ENCODE measurements at places on chromosomes 5 and 9.

- no peak for DNase-seq
These were observed 9.0 kb upstream of the ADGRD2 start for GRCh38 chr9:124441291-124441690.

DNA sequence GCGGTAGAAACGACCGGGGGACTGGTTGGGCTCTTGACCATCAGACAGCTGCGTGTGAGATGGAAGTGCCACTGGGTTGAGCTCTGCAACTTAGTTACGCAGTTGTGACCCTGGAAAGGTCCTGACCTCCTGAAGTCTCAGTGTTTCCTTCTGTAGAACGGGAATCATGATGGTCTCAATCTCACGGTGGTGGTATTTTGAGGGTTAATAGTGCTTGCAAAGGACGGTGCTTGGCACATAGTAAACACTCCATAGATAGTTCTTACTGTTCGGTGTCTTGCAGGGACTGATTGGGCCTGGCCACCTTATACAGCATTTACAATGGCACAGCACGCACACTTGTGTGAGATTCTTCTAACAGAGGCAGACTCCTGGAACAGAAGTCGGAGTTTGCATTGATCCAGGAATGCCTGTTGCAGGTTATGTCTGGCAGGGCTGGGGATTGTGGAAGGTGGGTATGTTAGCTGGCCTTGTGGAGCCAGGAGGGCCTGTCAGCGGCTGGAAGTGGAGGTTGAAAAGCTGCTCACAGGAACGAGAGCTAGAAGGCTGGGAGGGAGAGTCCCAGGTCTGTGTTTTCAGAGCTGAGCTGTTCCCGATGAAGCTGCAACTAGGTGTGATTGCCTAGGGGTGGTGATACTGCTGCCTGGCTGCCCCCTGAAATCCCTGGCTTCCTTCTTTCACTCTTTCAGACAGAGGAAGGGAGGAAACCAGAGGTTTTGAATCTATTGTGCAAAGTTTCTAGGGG is 962 bp upstream of the TXN start:
- peak; percentile 15 for DNase-seq

DNA sequence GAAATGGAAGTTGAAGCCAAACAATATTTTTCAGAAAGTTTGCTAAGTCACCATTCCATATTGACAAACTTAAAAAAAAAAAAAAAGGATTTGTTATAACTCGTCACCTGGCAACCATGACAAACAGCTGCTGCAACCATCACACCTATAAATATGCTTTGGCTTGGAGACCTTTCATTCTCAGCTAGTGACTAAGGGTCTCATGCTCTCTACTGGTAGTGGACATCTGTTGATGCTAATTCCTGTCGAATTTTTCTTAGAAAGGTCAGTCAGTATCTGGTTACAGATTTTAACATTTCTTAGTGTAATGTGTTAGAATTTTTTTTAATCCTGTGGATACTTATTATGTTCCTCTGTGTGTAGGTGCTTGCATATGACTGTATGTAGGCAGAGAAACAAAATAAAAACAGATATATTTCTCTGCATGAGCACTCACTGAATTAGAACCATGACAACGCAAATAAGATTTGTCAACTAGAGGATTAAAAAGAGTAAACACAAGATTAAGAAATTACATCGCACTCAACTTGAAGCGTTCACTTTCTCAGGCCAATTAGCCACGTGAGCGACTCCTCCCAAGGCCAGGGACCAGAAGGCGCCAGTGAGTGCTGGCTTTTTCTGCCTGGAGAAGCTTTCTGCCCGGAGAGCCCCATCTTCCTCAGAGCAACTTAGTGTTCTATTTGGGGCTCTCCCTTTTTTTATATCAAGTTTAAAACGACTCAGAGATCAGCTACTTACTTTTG is 27.0 kb upstream of the ZNF622 start:
- DNase-seq: peak; percentile 40

GRCh38 chr9:115649991-115650472 is 503.6 kb upstream of the PAPPA start:
- DNase-seq: peak; percentile 96

GRCh38 chr9:129619787-129620668 is 873 bp downstream of the C9orf50 start:
- DNase-seq: peak; percentile 51

GRCh38 chr5:59615272-59615671 is 278.3 kb downstream of the PDE4D start:
- peak; percentile 51 for DNase-seq

DNA sequence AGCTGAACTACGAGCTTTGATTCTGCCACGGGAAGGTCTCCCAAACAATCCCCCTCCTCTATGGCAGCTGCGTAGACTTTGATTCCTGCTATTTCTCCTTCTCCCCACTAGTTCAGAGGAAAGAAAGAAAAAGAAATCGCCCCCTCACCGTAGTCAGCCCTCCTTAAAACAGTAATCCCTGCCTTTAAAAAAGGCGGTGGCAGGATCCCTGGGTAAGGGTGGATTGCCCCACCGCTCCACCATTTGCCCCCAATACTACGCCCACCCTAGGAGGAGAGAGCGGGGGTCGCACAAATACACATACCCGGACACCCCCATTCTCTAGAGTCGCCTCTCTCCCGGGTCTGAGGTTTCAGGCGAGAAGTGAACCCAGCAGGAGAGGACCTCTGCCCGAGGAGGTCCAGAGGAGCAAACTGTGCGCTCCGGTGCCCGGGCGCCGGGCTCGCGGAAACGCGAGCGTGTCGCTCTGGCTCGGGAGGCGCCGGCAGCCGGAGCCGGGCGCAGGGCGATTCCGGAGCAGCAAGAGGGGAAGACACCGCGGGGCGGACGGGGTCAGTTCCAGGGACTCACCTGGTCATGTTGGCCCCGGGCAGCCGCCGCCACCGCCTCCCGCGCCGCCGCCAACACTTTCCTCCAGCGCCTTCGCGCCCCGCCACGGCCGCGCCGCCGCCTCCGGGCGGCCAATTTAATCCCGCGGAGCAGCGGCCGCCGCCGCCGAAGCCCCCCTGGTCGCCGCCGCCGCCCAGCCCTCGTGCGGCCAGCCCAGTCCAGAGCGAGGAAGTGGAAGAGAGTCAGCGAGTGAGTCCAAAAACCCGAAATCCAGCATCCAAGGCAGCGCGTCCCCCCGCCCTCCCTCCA is 1057.7 kb upstream of the DMAC1 start:
- no peak for DNase-seq

- no peak for DNase-seq
These were observed 49.3 kb downstream of the RASGEF1C start for GRCh38 chr5:180159756-180160155.

DNA sequence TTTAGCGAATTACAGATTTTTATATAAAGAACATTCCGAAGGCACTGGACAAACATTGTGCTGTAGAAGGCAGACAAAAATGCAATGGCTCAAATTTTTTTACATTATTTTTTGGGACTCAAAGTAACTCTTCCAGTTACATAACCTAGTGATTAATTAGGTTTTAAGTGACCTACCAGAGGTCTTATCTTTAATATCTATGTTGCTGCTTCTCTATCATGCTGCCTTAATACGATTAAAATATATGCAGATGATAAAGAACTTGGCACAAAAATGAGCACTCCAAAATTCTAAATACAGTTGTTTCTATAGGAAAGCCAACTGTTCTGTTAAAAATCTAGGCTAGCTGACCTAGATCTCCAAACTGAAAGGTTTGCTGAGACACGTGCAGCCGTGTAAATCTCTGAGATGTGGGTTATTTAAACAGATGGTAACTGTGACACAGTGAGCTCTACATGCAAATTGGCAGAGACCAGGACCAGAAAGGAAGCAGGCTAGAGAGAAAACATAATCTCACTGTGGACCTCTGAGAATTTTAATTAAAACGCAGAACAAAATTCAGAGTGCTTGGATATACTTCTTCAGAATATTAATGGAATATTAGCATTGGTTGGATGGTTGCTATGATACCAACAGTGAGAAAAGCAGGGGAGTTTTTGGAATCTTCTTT is 56.2 kb downstream of the CAMK4 start:
- no peak for DNase-seq

DNA sequence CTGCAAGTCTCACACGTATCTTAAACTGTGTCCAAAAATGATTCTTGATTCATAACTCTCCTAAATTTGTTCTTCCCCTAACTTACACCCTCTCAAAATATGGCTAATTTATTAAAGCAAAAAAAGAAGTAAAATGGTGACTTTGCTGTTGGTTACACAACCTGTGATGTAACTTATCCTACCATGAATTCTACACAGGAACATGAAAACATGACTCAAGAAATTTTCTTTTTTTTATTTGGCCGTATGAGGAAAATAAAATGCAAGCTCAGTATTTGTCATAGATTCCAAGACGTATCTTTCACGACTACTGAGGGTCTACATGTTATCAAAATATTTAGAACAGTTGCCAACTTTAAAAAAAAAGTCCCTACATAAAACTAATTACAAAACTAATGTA is 9.2 kb downstream of the LIFR start:
- no peak for DNase-seq

DNA sequence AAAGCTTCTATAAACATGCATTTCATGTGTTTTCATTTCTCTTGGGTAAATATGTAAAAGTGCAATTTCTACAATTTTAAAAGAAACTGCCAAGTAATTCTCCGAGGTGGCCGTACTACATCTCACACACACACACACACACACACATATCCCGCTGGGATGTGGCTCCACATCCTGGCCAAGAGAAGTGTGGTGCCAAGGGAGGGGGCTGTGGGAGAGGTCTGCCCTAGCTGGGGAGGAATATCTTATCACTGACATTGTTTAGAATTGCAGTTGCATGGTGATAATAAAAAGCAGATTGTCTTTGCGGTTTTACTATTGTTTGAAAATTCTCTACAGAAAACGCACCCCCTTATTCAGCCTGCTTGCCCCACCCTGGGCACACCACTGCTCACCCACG is 558.4 kb downstream of the BNC2 start:
- DNase-seq: peak; percentile 20

- DNase-seq: peak; percentile 55
These were observed 194.4 kb upstream of the TLE4 start for GRCh38 chr9:79377339-79377855.

DNA sequence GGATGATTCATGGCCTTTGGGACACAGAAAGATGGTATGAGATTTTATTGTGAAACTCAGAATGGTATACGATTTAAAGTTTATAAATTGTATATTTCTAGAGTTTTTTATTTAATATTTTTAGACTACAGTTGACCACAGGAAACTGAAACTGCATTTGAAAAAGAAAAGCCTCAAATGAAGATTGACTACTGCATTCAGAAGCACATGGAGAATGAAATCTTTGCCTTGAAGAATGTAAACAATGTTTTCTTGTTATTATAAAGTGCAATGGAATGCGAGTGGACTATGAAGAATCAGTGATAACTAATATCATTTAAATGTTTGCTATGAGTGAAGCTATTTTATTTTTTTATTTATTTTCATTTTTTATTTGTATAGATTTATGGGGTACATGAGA is 169.1 kb upstream of the CDH18 start:
- no peak for DNase-seq

DNA sequence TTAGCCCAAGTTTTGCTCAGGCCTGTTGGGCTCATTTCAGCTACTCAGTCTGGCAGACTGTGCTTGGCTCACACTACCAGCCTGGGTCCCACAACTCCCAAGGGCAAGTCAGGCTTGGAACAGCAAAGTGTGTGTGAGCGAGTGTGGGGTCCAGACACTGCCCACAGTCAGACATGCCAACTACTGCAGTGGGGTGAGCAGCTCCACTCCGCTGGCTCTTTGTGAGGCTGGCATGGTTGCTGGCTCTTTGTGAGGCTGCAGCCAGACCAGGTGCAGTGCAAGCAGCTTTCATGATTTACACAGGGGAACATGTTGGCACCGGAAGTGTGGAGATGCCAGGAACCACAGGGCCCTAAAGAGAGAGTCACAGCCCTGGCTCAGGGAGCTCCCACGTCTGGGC is 606.7 kb upstream of the FAM174A start:
- no peak for DNase-seq

GRCh38 chr5:90017239-90017638 is 392.3 kb downstream of the CETN3 start:
- DNase-seq: no peak

DNA sequence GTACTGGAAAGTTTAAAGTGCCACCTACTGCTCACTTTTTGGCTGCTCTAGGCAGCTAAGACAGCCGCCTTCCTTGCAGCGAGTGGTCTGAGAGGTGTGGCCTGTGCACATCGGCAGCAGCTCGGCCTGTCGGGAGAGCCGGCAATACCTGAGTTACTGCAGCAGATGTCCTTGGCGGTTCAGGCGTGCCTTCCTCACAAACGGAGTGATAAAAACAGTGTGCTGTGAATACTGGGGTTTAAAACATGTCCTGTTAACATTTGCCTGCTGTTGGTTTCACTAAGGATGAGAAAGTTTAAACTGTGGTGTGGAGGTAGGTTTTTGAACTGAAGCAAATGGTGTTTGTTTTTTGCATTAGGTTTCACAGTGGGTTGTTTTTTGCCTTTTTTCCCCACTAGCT is 12.9 kb downstream of the TRAF2 start:
- no peak for DNase-seq

GRCh38 chr9:121662359-121662758 is 10.9 kb downstream of the DAB2IP start:
- DNase-seq: no peak

DNA sequence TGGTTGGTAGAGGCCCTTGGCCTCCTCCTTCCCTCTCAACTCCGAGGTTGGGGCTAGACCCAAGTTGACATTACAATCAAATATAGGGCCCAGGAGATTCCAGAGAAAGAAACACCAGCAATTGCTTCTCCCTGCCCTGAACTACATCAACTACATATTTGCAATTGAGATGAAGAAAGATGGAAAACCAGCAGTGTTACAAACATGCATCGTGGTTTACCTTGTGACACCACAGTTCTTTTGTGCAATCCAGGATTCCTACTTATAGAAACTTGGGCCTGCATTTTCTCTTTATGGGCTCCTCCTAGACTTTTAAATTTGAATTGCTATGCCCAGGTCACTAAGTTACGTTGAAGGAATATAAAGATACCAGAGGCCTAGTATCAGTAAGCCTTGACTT is 126.7 kb downstream of the DCP2 start:
- DNase-seq: no peak

DNA sequence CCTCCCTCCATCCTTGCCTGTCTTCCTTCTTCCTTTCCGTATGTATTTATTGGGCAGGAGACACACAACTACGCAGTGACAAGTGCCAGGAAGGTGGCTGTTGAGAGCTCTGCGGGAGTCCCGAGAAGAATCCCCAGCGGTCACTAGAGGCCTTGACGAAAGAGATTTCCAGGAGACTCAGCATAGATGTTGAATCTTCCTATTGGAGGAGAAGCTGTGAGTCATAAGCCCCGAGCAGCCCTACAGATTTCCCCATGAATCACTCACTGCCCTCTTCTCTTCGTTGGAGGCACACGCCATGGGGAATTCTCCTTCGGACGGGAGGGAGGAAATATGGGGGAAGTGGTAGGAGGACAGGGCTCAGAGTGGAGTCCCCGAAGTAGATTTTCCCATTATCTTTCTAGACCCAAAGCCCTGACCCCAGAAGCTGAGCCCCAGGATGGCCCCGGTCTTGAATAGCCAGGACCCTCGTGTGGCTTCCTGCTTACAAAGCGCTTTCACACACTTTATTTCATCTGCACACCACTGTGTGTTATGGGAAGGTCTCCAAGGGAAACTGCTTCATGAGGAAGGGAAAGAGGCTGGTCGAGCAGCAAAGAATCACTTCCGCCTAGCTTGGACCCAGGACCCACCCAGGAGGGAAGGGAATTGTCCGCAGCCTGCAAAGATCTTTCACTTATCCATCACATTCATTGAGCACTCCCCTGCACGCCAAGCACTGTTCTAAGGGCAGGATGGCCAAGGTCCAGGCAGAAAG is 12.7 kb downstream of the DUSP1 start:
- peak; percentile 97 for DNase-seq

GRCh38 chr5:178469975-178470759 is 120.0 kb downstream of the COL23A1 start:
- DNase-seq: no peak

Measured in EH (cell line).